ENCODE measurements at places on chromosomes 3 and 15.

GRCh38 chr3:131107637-131108433 is 81.2 kb downstream of the NEK11 start:
- DNase-seq, result no peak

- DNase-seq, result no peak
Observed at GRCh38 chr3:89606151-89606550, 498.7 kb downstream of the EPHA3 start.

GRCh38 chr3:196645897-196646665 is 6.6 kb downstream of the NRROS start:
- no peak for DNase-seq

DNA sequence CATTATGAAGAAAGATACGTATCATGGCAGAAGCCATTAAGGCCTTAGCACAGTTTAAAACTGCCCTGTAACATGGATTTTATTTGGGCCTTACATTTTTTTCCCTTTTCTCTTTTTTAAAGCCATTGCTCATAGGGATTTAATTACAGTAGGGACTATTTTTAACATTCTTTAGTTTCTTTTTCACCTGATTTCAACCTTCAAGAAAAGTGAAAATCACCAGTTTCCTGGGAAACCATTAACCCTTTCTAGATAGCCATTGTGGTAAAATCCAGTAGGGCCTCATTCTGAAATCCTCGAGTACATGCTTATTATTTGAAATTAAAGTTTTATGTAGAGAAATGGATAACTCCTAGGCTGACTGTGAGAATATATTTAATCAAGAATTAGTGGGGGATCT is 3.1 kb downstream of the SPRED1 start:
- no peak for DNase-seq

DNA sequence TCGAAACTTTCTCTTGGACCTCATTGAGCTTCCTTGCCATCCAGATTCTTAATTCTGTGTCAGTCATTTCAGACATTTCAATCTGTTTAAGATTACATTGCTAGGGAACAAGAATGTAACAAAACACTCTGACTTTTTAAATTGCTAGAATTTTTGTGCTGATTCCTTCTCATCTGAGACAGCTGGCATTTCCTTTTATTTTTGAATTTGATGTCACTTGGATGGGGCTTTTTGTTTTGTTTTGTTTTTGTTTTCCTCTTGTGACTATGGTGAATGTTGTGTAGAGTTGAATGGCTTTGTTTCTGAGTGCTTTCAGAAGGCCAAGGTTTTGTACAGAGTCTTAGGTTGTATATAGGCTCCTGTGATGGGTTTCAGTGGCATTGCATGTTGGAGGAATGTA is 1129.3 kb downstream of the NAALADL2 start:
- DNase-seq, result no peak

DNA sequence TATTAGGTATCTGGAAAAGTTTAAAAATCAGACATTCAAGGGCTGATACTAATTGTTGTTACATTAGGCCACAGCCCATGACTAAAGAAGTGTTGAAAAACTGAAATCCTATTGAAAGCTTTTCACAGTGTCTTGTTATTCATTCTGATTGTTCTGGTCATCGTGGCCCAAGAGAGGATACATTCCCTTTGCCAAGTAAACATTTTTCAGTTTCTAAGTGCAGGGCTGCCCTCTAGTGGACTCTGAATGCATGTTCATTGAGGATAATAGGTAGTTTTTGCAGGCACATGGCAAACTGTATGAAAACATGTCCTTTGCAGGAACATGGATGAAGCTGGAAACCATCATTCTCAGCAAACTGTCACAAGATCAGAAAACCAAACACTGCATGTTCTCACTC is 181.1 kb downstream of the MYRIP start:
- DNase-seq, result no peak

- no peak for DNase-seq
Observed at GRCh38 chr3:52128118-52128683, 26.0 kb downstream of the POC1A start.

GRCh38 chr3:138062626-138063025 is 52.7 kb downstream of the CLDN18 start:
- DNase-seq, result no peak

DNA sequence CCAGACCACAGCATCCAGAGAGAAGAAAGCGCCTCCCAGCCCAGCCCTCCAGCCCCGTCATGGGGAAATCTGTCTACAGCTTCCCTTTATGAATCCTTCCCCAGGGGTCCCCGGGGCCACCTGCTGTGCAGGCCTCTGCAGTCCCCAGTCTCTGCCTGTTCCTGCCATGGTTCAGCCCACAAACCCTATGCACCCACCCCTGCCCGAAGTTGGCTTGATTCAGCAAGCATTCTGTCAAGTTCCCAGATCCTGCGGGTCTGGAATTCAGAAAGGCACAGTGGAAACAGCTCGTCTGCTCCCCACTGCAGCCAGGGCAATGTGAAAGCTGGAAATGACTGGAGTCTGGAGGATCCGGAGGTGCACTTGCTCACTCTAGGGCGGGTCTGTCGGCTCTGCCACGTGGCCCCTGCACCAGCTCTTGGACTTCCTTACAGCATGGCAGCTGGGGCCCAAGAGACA is 2.9 kb upstream of the OCA2 start:
- no peak for DNase-seq

DNA sequence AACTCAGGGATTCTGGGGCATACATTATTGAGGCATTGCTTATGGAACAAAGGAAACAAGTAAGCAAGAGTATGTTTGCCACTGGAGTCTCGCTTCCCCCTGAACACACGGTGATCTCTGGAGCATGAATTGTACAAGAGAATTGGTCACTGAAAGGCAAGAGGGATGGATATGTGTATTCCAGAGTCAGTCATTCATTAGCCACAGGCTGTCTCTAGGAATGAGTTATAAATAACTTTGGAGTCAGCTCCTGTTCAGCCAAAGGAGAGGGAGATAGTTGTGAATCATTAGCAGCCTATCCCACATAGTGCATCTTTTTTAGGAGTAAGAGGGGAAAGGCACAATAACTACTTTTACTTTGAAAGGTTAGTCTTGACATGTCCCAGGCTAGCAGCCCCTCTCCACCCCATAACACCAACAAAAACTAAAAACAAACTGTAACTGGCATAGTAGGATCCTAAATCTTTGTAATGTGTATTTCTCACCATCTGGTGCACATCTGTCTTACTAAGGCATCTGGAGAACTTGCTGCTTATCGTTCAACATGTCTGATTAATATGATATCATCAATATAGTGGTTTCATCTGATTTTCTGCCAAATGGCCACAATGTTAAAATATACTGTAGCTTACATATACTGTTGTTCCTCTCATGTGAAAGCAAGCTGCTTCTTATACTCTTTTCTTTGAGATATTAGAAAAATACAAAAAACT is 462.2 kb downstream of the GRM7 start:
- DNase-seq, result no peak

- no peak for DNase-seq
Observed at GRCh38 chr15:70036585-70037291, 61.0 kb downstream of the TLE3 start.

DNA sequence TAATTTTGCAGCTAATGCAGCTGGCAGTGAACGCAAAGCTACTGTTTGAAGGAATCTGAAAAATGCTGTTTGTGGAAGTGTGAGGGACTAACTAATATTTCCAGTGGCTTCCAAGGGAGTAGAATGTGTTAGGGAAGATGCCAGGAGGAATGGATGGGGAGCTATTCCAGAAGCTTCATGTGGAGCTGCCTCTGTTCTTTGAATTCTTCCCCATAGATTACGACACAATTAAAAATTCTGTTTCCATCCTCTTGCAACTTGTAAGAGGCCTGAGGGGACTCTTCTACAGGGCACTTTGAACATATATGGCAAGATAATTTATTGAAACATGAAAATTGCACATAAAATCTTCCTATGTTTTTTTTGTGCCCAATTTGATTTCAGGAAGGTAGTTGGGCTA is 74.3 kb upstream of the CTXND1 start:
- no peak for DNase-seq

GRCh38 chr3:183455089-183455488 is 26.7 kb upstream of the MCF2L2 start:
- no peak for DNase-seq

DNA sequence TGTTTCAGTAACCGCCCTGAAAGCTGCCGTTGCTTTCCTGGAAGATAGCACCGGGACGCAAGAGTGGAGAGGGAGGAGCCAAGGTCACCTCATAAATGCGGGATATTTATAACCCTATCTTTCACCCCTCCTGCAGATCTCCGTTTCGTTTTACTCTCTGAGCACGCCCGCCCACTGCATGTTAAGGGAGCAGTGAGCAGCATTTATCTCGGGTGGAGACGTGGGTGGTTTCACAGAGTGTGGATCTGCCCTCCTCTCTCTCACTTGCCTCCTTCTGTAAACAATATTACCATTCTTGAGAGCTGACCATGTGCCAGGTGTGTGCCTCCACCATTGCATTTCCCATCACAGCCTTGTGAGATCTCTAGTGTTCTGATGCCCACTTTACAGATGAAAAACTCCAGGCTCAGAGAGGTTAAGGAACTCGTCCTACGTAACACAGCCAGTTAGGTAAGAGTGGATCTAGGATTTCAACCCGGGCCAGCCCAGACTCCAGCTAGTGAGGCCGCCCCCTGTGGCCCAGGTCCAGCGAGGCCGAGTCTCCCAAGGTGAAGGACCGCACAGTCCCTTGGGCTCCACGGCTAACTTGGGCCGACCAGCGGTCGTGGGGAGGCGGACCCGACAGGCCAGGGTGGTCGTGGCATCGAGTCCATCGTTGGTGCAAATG is 16.9 kb upstream of the SEMA4B start:
- no peak for DNase-seq

- no peak for DNase-seq
Observed at GRCh38 chr15:66131831-66132230, 121.7 kb downstream of the MEGF11 start.

GRCh38 chr3:133983126-133983525 is 46.6 kb downstream of the SLCO2A1 start:
- DNase-seq, result no peak

- DNase-seq, result no peak
Observed at GRCh38 chr3:105495021-105495420, 128.3 kb downstream of the ALCAM start.

DNA sequence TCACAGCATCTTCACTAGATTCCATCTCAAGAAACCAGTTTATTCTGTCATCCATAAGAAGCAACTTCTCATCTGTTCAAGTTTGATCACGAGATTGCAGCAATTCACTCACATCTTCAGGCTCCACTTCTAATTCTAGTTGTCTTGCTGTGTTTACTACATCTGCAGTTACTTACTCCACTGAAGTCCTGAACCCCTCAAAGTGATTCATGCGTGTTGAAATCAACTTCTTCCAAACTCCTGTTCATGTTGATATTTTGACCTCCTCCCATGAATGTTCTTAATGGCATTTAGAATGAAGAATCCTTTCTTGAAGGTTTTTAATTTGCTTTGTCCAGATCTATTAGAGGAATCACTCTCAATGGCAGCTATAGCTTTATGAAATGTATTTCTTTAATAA is 287.6 kb upstream of the TBL1XR1 start:
- DNase-seq, result no peak

DNA sequence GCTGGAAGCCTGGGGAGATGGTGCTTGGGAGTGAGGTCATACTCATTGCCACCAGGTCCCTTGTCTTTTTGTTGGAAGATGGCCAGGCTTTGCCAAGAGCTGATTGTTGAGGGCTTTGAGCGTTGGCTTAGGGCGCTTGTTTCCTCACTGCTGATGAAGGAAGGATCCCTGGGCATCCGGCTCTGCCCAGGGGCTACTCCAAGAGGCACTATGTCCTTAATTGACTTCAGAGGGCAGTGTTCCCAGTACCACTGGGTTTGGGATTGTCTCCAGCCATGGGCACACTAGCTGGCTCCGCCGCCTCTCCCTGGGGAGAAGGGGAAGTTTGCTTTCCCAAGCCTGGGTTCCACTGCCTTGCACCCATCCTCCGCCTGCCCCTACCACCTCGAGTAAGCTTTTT is 57.2 kb upstream of the RGMA start:
- DNase-seq, result no peak

GRCh38 chr3:41434781-41435180 is 235.5 kb downstream of the CTNNB1 start:
- DNase-seq, result no peak

- DNase-seq, result no peak
Observed at GRCh38 chr3:63343674-63344073, 65.6 kb downstream of the SYNPR start.

DNA sequence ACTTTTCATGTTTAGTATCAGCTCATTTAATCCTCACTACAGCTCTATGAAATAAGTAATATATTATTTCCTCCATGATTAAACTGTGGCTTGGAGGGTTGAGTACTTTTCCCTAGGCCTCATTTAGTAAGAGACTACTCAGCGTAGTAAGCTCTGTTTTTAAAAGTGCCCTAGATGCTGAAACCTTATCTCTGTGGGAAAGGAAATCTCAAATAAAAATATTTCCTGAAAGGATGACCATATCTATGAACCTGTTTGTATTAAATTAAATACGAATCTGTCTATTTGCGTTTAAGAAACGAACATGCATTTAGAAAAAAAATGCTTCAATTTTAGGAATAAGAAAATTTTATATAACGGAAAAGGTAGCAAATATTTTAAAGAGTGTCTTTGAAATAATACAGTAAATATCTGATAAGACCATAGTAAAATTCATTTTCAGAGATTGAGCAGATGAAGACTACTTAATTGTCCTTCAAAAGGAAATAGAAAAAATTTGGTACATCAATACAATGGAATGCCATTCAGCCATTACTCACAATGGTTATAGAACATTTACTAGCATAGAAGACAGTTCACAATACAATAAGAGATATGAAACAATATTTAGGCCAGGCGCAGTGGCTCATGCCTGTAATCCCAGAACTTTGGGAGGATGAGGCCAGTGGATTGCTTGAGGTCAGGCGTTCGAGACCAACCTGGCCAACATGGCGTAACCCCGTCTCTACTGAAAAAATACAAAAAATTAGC is 56.2 kb downstream of the ATG7 start:
- DNase-seq, result no peak

GRCh38 chr3:68059628-68060152 is 405.3 kb upstream of the SUCLG2 start:
- DNase-seq, result no peak

DNA sequence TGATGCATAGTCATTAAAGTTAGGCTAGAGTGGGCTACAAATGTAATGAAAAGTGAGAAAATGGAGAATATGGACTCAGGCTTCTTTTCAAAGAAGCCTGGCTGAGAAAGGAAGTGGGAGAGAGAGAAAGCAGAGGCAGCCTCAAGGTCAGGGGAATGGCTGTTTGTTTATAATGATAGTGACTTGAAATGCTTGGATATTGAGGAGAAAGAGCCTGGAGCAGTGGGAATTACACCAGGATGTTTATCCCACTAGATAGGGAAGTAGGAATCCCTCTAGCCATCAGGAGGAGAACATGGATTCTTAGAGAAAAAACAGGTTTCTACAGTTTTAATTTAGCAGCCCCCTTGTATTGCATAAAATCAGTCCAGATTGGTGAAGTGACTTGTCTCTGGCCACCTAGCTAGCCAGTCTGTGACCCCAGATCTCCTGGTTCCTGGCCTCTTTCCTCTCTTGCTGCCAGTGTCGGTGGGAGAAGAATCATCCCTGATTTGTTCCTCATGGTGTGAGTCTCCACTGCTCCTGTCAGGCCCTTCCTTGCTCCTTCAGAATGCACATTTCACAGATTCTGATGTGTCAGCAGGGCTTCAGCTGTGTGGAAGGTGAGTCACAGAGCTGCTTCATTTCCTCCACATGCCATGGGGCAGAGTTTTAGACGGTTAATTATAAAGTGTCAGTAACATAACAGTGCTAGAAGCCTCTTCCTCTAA is 32.9 kb downstream of the SEMA6D start:
- no peak for DNase-seq

- DNase-seq, result no peak
Observed at GRCh38 chr3:116433552-116433951, 11.7 kb downstream of the LSAMP start.

- DNase-seq, result no peak
Observed at GRCh38 chr15:77702211-77702957, 69.7 kb upstream of the LINGO1 start.

GRCh38 chr3:12916159-12916558 is 74.8 kb upstream of the RPL32 start:
- DNase-seq, result no peak

Data from activated CD8-positive, alpha-beta memory T cell treated with anti-CD3 and anti-CD28 coated beads for 1 hour (primary cell).